RPMI8226 (cell line): ENCODE measurements at places on chromosomes 1 and 21.

- no peak for DNase-seq
Observed at GRCh38 chr1:43588592-43588991, 57.9 kb downstream of the PTPRF start.

GRCh38 chr1:2394761-2395160 lies 3.1 kb downstream of the RER1 start:
- no peak for DNase-seq

DNA sequence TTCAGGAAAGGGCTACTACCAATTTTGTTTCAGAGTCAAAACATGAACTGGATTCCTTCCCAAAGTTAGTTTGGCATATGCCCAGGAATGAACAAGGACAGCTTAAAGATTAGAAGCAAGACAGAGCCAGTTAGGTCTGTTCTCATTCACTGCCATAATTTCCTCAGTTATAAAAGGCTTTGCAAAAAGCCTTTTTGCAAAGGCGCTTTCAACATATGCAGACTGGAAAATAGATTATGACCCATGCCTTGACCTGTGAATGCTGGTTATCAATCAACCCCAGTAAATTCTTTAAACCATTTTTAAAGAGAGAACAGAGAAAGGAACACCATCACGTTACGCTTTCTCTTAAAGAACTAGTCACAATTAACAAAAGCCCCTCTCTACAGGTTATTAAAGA lies 1.7 kb upstream of the FRRS1 start:
- DNase-seq = no peak

- no peak for DNase-seq
Observed at GRCh38 chr1:84570436-84571149, 3.6 kb downstream of the CTBS start.

DNA sequence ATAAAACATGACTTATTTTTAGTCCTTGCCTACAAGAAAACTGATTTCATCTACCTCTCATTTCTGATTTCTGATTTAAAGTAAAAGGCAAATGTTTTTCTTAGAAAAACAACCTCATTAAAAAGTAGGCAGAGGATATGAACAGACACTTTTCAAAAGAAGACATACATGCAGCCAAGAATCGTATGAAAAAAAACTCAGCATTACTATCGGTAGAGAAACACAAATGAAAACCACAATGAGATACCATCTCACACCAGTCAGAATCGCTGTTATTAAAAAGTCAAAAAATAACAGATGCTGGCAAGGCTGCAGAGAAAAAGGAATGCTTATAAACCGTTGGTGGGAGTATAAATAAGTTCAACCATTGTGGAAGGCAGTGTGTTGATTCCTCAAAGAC lies 16.2 kb downstream of the ODR4 start:
- DNase-seq = no peak

GRCh38 chr1:52416811-52417210 lies 12.4 kb downstream of the PRPF38A start:
- DNase-seq = no peak

DNA sequence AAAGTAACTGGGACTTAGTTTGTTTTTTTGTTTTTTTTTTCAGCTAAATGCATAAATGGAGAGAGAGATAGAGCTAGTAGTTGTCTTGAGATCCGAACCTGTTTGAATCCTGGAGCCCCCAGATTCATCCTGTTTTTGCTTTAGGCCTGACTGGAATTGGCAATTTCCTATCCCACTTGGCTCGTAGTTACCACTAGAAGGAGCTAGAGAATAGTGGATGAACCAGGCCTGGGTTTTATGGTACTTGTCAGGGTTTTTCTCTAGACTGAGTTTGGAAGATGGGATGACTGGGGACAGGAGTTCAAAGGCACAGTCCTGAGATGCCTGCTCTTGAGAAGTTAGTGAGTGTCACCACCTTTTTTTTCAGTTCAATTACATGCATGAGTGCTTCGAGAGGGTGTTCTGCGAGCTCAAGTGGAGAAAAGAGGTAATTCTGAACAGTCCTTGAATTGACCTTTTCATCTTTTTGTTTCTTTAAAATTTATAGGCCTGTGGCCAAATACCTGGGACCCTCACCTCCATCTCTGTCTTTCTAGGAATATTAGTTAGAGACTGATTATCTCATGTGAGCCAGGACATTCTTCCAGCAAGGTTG lies 23.4 kb downstream of the CELF3 start:
- DNase-seq = peak; percentile 40

GRCh38 chr1:78070210-78070609 lies 24.4 kb downstream of the GIPC2 start:
- DNase-seq = no peak
